ENCODE measurements at places on chromosomes 11 and 22. TPM values are rescaled to one million over a fixed set of nuclear protein-coding genes. Genes with fewer than 3 reads are reported as not detected.

Gene GVQW3
- 0.68 TPM for total RNA-seq

Gene ATXN10
- 127 TPM for total RNA-seq

Gene PHLDA2
- 1.5 TPM for total RNA-seq

Gene CD3G
- not detected for total RNA-seq

All from dermis blood vessel endothelial cell (primary cell).